ENCODE measurements at places on chromosomes 12 and 14. TPM values are rescaled to one million over a fixed set of nuclear protein-coding genes. Genes with fewer than 3 reads are reported as not detected.

OAS1 gene
- 34.9 TPM for total RNA-seq

VPS33A gene
- 35.7 TPM for total RNA-seq

CLEC4A gene
- 0.28 TPM for total RNA-seq

KCNA1 gene
- total RNA-seq, result 0.04 TPM

C12orf42 gene
- 0.19 TPM for total RNA-seq

SLCO1B1 gene
- not detected for total RNA-seq

KRT83 gene
- not detected for total RNA-seq

ARHGEF25 gene
- 2.2 TPM for total RNA-seq

SLC7A8 gene
- 2.8 TPM for total RNA-seq

DTX1 gene
- 1.1 TPM for total RNA-seq

KRT85 gene
- not detected for total RNA-seq

TAC3 gene
- 0.31 TPM for total RNA-seq

INHBE gene
- 1.7 TPM for total RNA-seq

ADAMTS20 gene
- not detected for total RNA-seq

NTS gene
- not detected for total RNA-seq

SLC48A1 gene
- 6.0 TPM for total RNA-seq

OVCH1 gene
- total RNA-seq, result not detected

RCOR1 gene
- total RNA-seq, result 16.2 TPM

CCDC177 gene
- not detected for total RNA-seq

GNPNAT1 gene
- total RNA-seq, result 42.4 TPM

SIRT4 gene
- total RNA-seq, result 1.9 TPM

P2RX2 gene
- total RNA-seq, result not detected

AHNAK2 gene
- total RNA-seq, result not detected

LAG3 gene
- 67.7 TPM for total RNA-seq

GPRC5D gene
- not detected for total RNA-seq

RD3L gene
- total RNA-seq, result not detected

PSMC6 gene
- 123 TPM for total RNA-seq

LRRC43 gene
- 0.23 TPM for total RNA-seq

SPX gene
- 0.42 TPM for total RNA-seq

VCPKMT gene
- total RNA-seq, result 14.3 TPM

CLEC1B gene
- not detected for total RNA-seq

IFNG-AS1 gene
- not detected for total RNA-seq

NPFF gene
- not detected for total RNA-seq

COX8C gene
- not detected for total RNA-seq

KRT4 gene
- total RNA-seq, result 0.22 TPM

CCND2 gene
- 749 TPM for total RNA-seq

GLT1D1 gene
- 0.27 TPM for total RNA-seq

FGF6 gene
- not detected for total RNA-seq

HHIPL1 gene
- total RNA-seq, result not detected

CMKLR1 gene
- total RNA-seq, result not detected

PTCSC3 gene
- total RNA-seq, result not detected

KLRC2 gene
- total RNA-seq, result not detected

POTEG gene
- not detected for total RNA-seq

KITLG gene
- 0.08 TPM for total RNA-seq

CLEC2A gene
- not detected for total RNA-seq

E2F7 gene
- total RNA-seq, result 6.3 TPM

PZP gene
- not detected for total RNA-seq
